ENCODE measurements at places on chromosomes 7 and 10. TPM values are rescaled to one million over a fixed set of nuclear protein-coding genes. Genes with fewer than 3 reads are reported as not detected.
A peak's percentile ranks its signal among the peaks of the same experiment; 100 is the strongest.

- no peak for DNase-seq
Observed at GRCh38 chr10:90872648-90873020, 860 bp downstream of the RPP30 start.

GRCh38 chr10:120555842-120556532, 99.0 kb downstream of the PLPP4 start:
- DNase-seq, result peak; percentile 52

OPN1SW gene
- not detected for polyA plus RNA-seq

DNA sequence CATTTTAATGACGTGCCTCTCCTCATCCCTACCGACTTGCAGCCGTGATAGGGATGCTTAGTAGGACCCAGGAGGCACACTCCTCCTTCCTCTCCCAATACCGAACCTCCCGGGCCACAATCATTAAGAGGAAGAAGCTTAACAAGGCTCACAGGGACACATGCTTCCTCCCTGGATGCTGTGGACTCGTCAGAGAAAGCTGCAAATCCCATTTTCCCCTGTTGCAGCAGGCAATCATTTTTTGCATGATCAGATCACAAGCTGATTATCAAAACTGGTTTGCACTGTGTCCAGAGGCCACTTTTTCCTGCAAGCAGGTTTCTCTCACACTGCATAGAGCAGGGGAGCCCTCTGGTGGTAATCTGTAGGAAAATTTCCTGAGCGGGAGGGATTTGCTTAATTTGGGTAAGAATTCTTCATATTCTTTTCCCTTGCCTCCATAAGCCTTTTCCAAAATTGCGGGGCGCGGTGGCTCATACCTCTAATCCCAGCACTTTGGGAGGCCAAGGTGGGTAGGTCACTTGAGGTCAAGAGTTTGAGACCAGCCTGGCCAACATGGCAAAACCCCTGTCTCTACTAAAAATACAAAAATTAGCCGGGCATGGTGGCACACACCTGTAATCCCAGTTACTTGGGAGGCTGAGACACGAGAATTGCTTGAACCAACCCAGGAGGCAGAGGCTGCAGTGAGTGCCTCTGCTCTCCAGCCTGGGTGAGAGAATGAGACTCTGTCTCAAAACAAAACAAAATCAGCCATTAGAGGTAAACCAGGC, 16.1 kb upstream of the LAMB4 start:
- DNase-seq, result peak; percentile 91

THAP5 gene
- polyA plus RNA-seq, result 10.4 TPM

AIMP2 gene
- polyA plus RNA-seq, result 44.2 TPM

CCDC172 gene
- polyA plus RNA-seq, result not detected

DGKB gene
- polyA plus RNA-seq, result under 0.01 TPM

DNA sequence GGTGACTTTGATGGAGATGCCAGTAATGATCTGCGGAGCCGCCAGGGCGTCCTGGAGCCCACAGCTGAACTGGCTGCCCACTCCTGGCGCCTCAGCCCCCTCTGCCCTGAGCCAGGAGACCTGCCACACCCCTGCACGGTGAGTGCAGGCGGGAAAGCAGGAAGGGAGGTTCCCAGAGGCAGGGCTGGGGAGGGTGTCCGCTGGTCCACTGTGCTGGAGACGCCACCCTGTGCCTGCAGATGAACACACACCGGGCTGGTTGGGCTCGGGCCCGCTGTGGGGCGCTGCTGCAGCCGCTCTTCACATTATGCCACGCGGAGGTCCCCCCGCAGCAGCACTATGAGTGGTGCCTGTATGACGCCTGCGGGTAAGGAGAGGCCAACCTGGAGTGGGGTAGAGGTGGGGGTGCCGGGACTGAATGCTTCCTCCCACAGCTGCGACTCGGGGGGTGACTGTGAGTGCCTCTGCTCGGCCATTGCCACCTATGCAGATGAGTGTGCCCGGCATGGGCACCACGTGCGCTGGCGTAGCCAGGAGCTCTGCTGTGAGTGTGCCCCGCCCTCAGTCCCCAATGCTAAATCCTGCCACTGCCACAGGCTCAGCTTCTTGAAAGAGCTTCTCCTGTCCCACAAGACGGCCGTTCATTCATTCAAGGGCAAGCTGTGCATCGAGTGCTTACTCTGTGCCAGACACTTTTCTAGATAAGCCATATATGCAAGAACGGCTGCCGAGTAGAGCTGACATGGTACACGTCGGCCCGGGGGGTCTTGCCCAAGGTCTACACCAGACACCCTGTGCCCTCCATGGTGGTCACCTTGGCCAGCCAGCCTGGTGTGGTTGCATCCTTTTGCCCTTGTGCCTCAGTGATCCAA, 14.3 kb upstream of the ZNF467 start:
- DNase-seq, result no peak

GRCh38 chr7:99167072-99167471, 23.2 kb upstream of the SMURF1 start:
- no peak for DNase-seq

DNA sequence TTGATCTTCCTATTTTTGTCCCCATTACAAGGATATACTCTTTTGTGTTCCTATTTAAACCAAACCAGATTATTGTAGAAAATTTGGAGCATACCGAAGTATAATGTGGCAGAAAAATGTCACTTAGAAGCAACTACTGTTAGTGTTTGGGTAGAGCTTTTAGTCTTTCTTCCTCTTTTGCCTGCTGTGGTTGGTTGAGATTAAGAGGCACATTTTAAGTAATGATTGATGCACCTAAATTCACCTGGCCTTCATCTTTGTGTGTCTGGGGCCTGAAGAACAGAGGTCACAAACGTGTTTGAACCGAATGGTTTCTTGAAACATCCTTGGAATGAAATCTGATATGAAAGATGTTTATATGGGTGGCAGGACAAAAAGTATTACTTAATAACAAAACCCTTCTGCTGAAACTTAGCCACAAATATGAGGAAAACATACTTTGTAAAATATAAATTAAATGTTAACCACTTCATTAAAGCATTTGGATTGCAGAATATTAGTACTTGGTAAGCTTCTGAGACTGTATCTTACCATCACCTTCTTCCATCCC, 2.6 kb downstream of the BPGM start:
- DNase-seq, result no peak

GRCh38 chr7:135990258-135990657, 13.1 kb upstream of the MTPN start:
- DNase-seq, result no peak

GRCh38 chr7:46993396-46993795, 588.5 kb downstream of the TNS3 start:
- DNase-seq, result peak; percentile 24

DNA sequence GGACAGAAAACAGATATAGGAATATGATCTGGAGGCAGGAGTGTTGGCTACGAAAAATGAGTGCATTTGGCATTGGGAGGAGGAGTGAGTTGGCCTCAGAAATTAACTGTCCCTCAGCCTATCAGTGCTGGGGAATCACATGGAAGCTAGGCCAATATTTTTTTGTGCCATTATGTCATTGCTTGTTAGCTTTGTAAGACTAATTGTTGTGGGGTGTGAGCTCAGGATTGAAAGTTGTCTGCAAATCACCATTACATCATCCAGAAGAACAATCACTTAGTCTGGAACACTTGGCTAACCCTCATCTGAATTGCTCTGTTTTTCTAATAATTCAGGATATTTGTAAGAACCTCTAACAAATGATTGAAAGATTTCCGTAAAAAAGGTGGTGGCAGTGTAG, 45.2 kb upstream of the SEMA3D start:
- no peak for DNase-seq

PAPOLB gene
- 0.01 TPM for polyA plus RNA-seq

- no peak for DNase-seq
Observed at GRCh38 chr10:36606234-36606839, 519.1 kb upstream of the ANKRD30A start.

GRCh38 chr10:131980761-131981428, 828 bp downstream of the BNIP3 start:
- DNase-seq, result peak; percentile 37

CUTC gene
- 20.9 TPM for polyA plus RNA-seq

ADK gene
- 40.1 TPM for polyA plus RNA-seq

COL17A1 gene
- 2.5 TPM for polyA plus RNA-seq

GRCh38 chr10:80477813-80478212, 23.7 kb downstream of the TSPAN14 start:
- no peak for DNase-seq

BTRC gene
- polyA plus RNA-seq, result 3.1 TPM

IL6 gene
- 19.3 TPM for polyA plus RNA-seq

DNA sequence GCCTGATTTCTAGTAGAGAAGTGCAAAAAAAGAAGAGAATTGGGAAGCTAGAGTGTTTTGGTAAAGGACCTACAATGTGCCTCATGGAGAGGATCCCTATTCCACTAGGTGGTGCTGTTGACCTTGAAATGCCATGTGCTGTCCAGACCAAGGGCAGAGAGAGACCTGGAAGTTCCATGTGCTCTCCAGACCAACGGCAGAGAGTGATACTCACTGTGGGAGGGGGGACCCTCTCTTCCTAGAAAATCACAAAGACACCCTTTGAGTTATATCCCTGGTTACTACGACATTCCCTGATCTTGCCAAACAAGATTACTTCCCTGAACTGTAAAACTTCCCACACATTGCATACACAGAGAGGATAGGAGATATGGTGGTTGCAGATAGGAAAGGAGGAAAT, 212.7 kb upstream of the ZNF804B start:
- no peak for DNase-seq

SCART1 gene
- 0.33 TPM for polyA plus RNA-seq

- no peak for DNase-seq
Observed at GRCh38 chr7:37107047-37107750, 341.5 kb downstream of the ELMO1 start.

DNA sequence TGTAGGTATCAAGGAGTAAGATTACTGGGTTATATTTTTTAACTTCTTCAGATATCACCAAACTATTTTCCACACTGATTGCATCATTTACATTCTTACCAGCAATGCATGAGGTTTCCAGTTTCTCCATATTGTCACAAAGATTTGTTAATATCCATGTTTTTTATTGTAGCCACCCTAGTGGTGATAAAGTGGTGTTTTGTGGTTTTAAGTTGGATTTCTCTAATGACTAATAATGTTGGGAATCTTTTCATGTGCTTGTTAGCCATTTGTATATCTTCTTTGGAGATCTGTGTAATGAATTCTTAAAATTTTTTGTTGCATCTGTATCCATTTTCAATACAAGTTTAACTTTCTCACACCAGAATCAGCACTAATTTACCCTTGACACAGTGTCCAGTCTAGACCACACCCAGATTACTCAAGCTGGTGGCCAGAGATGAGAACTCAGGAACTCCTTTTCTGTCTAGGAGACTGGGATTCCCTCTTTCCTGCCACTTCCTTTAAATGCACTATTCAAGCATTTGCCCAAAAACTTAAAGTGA, 67.0 kb upstream of the PLXDC2 start:
- DNase-seq, result no peak

GRCh38 chr10:105024184-105024583, 383.1 kb downstream of the SORCS3 start:
- DNase-seq, result no peak

DNA sequence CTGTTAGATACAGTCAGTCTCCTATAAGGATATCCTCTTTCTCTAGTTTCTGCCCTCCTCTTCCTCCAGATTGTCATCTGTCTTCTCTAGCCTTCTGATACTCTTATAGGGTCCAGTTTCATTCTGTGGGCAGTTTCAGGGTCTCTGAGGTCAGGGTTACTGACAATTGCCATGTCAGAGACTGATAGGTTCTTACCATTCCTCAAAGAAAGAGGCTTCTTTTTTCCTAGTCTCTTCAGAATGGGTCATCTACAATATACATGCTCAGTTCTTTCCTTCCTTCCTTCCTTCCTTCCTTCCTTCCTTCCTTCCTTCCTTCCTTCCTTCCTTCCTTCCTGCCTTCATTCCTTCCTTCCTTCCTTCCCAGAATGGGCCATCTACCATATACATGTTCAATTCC, 48.1 kb upstream of the TAS2R16 start:
- DNase-seq, result no peak

- no peak for DNase-seq
Observed at GRCh38 chr10:8768852-8769251, 714.4 kb downstream of the GATA3 start.

DNA sequence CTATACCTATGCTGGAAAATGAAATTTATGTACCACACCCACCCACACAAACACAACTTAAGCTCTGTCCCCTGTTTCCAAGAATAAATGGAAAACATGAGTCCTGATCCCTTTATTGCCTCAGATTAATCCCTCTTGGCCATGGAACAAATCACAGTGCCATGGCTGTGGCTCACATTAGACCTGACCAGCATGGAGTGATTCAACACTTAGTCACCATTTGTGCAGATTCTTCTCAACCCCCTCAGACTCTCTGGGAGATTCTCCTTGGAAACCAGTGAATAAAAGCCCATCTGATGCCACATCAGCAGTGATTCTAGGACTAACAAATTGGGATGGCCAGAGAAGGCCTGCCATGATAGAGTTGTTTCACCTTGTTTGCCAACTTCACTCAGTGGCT, 204.4 kb upstream of the TMEM72 start:
- DNase-seq, result no peak

- DNase-seq, result peak; percentile 15
Observed at GRCh38 chr10:16545116-16545736, 23.5 kb upstream of the C1QL3 start.

ZWINT gene
- 11.4 TPM for polyA plus RNA-seq

TAF5 gene
- polyA plus RNA-seq, result 2.0 TPM

DNA sequence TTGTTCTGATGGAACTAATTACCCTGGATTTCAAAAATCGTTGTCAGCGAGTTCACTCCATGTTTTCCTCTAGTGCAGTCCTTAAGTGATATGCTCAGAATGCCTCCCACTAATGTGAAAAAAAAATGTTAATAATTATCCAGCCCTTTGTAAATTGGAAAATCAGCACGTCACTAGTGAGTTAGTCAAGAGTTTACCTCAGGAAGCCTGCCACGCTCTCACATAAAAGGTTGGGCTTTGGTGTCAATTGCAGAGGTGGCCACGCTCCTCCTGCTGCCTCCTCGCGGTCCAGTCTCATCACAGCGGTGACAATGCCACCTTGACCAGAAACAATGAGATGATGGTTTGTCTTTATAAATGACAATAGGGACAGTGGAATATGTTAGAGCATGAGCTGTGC, 22.5 kb downstream of the UPP1 start:
- DNase-seq, result peak; percentile 39

DNA sequence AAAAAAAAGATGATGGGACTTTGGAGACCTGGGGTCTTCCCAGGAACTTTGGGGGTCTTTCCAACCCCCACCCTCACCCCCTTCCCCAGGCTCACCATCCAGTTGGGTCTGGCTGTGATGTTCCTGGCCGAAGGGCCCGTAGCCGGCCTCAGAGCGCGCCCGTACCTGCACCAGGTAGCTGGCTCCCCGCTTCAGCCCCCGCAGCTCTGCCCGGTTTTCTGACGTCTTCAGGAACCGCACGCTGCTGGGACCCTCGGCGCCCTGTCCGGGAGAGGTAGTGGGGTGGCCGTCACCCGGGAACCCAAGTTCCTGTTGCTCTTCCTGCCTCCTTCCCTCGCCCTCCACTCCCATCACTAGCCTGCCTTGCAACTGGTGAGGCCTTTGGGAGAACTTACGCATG, 10.2 kb downstream of the EPHB4 start:
- DNase-seq, result no peak

SHH gene
- 1.5 TPM for polyA plus RNA-seq

DNA sequence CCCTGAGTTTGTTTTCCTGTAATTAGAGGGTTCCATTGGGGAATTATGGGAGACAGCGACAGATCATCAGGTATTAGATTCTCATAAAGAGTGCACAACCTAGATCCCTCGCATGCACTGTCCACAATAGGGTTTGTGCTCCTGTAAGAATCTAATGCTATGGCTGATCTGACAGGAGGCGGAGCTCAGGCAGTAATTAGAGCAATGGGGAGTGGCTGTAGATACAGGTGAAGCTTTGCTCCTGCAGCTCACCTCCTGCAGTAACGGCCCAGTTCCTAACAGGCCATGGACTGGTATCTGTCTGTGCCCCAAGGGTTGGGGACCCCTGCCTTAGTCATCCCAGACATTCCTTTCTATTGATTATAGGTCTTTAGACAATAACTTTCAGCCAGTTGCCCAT, 894 bp upstream of the ZSCAN21 start:
- DNase-seq, result no peak

Measured in lung (tissue), 17 donors.